ENCODE measurements at places on chromosomes 6 and 20.

DNA sequence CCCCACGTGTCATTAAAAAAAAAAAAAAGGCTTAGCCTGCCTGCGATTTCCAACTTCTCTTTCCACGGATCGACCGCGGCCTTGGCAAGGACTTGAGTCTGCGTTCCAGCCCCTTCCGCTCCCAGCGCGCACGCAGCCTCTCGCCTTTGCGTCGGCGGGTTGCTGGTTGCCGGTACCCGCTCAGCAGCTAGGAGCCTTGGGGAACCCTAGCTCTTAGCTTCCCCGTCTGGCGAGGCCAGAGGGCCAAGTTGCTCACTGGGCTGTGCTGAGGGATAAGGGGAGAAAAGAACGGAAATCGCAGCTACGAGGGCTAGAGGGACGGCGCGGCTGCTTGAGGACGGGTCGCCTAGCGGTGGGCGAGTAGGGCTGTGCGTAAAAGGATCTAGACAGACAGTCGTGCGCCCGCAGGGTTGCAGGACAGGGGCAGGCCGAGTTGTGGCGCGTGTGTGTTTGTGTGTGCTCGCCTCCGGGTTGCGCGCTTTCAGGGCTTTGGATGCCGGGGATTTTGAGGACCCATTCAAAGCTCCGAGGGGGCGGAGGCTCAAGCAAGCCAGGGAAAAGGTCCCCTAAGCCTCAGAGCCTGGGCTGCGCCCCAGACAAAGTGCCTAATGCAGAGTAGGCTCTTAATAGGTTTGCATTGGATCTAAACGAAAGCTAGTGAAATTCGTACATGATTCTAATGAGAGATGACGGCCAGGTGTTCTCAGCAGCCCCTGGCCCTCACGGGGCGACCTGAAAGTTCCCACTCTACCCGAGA, 40.5 kb upstream of the OSTM1 start:
- no peak for DNase-seq

GRCh38 chr6:45422503-45423110, 44.9 kb upstream of the SUPT3H start:
- DNase-seq = peak; percentile 61

DNA sequence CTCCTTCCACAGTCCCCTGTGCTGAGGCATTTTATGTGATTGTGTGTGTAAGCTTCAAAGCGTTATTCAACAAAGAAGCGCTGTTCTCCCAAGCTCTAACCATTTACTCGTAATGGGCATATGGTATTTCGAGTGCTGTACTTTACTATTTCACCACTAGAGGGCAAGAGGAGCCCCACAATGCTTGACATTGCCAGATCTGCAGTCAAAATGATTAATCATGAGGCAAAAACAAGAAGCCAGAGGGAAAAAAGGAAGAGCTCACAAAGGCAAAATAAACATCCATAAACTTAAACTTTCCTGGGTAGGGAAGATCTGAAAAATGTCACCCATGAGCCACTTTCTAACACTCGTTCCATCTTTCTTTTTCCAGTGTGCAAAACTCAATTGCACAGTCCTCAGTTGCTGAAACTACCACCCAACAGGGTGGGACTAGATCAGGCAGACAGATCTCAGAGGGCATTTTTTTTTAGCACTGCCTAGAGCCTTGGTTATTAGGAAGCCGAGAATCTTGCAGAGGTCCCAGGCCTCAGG, 215.0 kb upstream of the PLCB4 start:
- DNase-seq = no peak

DNA sequence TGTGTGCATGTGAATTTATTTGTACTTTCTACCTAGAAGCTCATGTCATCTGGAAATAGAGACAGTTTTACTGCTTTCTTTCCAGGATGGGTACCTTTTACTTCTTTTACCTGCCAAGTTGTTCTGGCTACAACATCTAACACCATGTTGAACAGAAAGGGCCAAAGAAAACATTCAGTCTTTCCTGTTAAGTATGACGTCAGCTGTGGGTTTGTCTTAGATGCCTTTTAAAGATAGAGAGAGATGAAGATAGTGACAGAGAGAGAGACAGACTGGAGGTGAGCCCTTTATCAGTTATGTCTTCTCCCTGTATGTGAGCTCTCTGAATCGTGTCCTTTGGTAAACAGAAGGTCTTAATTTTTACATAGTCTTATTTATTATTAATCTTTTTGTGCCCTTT, 3.4 kb upstream of the DACT2 start:
- no peak for DNase-seq

DNA sequence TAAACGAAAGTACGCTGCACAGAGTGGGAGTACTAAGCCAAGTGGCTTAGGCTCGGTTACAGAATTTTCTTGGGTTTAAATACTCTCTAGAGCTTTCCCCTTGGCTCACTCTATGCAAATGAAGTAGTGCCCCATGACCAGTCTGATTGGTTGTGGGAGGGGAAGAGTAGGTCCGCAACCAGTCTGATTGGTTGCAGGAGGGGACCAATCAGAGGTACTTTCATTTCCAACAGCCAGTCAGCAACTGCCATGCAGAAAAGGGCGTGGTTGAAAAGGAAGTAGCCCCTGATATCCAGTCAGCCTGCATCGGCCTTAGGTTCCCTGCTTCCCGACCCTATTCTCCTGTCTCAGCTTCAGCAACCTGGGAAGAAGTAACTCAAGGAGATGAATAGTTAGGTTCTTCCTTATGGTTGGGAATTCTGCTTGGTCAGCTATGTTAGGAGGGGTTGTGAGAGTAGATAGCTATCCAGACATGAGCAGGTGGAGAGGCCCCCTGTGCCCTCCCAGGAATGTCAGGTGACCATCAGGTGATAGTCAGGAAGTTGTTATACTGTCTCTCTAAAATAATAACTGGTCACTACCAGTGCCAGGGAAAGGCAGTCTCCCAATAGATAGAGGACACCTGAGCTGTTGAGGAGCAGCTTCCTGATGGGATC, 57.4 kb downstream of the FARS2 start:
- no peak for DNase-seq

DNA sequence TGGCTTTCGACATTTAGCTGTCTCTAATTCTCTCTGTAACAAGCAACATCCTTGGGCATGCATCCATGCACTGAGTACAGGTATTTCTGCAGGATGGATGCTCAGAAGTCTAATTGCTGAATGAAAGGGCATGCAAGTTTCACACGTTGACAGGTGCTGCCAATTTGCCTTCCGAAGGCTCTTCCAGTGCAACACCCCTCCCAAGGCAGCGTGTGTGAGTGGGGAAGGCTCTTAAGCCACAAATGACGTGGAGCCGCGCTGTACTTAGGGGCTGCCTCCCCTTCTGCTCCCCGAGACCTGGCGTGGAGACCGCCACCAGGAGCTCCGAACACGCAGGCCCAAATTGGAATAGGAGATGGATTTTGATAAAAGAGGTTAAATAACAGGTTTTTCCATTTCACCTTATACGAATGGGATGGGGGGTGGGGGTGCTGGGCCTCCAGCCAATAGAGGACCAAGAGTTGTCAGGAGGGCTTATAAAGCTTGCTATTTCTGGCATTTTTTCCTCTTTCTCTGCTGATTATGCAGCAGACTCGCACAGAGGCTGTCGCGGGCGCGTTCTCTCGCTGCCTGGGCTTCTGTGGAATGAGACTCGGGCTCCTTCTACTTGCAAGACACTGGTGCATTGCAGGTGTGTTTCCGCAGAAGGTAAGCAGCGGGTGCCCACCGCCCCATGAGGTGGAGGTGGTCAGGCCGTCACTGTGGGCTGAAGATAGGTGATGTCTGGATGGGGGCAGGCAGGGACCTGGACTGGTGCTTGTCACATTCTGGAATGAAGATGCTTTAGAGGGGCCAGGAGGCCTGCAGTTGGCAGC, 30.9 kb downstream of the TOX2 start:
- DNase-seq = no peak

DNA sequence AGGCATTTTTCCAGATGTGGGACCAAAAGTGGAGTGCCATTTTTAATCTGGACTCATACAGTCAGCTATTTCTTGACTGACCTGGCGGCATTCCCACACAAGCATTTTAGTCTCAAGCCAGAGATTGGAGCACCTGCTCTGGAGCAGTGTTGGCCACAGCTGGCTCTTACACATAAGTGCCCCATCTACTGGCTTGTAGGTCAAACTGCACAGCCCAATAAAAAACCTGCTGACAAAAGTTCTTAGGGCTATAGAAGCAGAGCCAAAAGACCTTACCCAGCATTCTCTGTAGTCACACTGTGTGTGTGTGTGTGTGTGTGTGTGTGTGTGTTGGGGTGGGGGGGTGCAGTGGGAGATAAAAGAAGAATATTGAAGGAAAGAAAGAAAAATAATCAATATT, 38.6 kb upstream of the SENP6 start:
- no peak for DNase-seq

- DNase-seq = no peak
Observed at GRCh38 chr6:42471714-42472113, 20.0 kb upstream of the TRERF1 start.

DNA sequence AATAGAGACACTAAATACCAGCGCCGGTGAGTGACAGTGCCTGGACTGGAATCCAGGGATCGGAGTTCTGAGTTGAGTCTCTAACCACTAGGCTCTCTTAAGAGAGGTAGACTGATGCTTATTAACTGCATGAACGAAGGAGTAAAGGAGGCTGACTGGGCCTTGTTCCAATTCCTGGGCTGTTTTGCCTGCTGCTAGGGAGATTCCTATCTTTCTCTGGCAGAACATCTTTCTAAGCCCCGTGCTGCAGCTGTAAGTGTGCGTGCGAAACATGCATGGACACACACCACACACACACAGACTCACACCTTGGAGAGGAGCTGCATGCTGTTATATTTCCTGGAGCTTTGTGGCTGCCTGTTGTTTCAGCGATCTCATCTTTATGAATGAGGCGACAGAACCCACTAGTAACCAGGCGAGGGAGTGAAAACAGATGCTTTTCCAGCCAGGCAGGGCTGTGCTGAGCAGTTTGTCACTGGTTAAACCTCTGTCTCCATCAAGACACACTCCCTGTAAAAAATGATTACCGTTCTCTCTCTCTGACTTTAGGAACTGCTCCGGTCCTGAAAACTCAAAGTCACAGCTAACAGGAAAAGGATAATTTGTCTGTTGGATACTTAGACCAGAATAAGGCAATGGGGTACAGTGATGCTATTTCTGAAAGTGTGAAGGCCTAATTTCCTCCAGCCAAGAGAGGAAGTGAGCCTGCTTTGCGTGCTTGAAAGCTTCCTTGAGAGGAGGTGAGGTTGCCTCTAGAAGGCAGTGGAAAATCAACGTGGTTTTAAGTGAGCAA, 157.4 kb upstream of the ZNF217 start:
- peak; percentile 71 for DNase-seq

- DNase-seq = no peak
Observed at GRCh38 chr6:42403421-42403820, 48.3 kb downstream of the TRERF1 start.

DNA sequence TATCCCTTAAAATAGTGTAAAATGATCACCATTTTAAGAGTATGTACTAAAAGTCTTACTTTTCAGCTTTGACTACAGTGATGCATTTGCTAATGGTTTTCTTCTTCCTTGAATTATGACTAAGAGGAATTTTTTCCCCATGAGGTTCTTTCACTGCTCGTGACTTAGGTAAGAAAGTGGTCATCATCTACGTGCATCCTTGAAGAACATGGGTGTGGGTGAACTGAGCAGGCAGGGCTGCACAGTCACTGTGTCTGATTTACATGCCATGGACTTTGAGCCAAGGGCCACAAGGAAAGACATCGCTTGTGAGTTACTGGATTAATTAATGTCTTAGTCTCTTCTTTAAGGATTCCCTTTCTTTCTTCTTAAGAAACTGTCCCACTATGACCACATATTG, 33.3 kb downstream of the NQO2 start:
- DNase-seq = peak; percentile 81

DNA sequence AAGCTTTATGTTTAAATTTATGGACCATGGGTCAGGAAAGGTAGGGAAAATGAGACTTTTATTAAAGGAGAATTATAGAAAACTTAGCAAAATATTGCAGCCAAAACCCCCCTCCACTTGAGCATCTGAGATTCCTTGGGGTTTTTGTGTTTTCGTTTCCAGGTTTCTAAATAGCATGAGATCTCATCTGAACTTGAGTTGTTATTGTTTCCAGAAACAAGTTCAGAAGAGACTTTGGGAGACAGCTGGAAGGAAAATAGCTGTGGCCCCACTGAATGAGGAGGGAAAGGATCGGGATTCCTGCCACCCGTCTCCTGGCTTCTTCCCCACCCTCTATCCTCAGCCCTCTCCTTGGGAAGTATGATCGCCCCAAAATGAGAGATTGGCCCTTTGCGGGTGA, 75.5 kb downstream of the TBC1D7 start:
- no peak for DNase-seq

- no peak for DNase-seq
Observed at GRCh38 chr20:46646659-46647380, 4.4 kb downstream of the SLC13A3 start.

DNA sequence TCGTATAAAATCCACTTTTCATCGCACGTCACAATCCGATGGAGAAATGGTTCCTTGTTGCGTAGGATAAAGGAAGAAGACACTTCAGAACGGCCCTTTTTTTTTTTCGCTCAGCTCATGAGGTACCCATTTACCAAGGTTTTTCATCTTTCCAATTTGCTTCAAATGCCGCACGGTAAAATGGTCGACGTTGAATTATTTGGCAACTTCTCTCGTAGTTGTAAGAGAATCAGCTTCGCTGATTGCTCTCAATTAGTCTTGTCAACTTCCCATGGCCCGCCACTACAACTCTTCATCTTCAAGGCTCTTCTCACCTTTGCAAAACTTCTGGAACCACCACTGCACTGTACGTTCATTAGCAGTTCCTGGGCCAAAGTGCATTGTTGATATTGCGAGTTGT, 28.8 kb downstream of the POM121L2 start:
- DNase-seq = no peak

- DNase-seq = peak; percentile 28
Observed at GRCh38 chr20:63058696-63059335, 52.1 kb upstream of the BHLHE23 start.
